NCI-H1694 (cell line): ENCODE measurements at places on chromosomes 1 and 21.

- no peak for DNase-seq
These were observed 17.3 kb upstream of the KLF17 start for GRCh38 chr1:44101328-44101727.

GRCh38 chr1:173393659-173394000 is 83.5 kb upstream of the PRDX6 start:
- no peak for DNase-seq

DNA sequence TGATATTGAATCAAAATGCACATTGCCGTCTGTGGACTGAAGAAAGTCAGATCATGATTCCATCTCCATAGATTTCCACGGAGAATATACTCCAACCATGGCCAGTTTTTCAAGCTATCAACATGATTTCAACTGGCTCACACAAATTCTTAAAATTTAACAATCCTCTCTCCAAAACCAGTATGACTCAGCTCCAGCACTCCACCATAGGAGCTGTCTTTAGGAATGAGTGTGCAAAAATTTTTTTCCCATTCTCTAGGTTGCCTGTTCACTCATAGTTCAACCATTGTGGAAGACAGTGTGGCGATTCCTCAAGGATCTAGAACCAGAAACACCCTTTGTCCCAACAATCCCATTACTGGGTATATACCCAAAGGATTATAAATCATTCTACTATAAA is 40.8 kb downstream of the RGL1 start:
- no peak for DNase-seq

DNA sequence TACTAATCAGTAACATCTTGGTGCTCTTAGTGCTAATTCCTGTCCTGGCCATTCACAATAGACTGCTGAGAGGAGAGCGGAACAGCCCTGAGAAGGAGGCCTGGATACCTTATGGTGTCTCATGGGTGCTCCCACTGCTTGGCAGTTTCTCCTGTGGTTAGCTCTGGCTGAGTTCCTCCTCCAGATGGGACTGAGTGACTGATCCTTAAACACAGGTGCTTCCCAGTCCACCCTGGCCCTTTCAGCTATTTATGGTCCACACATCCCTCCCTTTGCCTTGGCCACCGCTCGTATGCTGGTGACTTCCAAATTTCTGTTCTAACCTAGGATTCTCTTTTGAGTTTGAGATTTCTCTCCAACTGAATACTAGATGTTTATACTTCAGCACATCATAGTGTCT is 157.0 kb upstream of the CACNA1E start:
- no peak for DNase-seq

GRCh38 chr1:109399326-109399957 is 1.7 kb upstream of the SORT1 start:
- peak; percentile 85 for DNase-seq

DNA sequence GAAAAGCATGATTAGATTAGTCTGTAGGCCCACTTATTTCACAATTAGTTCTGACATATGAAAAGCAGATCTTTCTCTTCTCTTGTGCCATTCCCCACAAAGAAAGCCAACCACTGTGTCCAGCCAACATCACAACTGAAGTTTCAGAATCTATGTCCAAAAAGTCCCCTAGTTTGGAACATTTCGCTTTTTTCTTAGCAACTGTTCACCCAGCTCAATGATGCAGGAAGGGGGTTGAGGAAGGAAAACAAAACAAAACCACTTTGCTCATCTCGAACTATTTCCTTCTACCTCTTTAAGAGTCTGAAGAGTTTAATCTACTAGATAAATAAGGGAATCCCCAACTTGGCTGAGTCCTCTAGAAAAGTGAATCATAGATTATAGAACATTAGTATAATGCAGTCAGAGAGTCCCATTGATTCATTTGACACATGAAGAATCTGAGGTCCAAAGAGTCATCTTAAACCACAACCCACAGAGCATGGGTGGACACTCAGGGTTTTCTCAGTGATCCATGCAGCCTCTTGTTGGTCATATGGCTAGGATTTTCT is 159.3 kb upstream of the SGIP1 start:
- DNase-seq = no peak

GRCh38 chr1:4052657-4053056 is 152.6 kb upstream of the C1orf174 start:
- DNase-seq = no peak

DNA sequence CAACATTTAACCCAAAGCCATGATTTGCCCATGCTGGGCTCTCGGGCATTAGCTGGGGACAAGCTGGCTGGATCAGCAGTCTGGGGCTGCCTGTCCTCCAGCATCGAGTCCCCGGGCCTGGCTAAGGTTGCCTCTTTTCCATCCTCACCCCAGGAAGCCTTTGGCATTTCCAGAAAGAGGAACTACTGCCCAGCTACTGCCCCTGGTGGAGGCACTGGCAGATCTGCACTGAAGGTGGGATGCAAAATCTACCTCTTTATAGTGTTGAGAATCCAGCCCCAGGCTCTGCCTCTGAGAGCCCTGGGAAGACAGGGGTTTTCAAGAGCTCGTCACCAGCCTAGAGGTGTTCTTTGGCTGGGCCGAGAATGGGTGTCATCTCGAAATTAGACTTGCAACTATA is 635.9 kb downstream of the MATN1 start:
- DNase-seq = peak; percentile 5

DNA sequence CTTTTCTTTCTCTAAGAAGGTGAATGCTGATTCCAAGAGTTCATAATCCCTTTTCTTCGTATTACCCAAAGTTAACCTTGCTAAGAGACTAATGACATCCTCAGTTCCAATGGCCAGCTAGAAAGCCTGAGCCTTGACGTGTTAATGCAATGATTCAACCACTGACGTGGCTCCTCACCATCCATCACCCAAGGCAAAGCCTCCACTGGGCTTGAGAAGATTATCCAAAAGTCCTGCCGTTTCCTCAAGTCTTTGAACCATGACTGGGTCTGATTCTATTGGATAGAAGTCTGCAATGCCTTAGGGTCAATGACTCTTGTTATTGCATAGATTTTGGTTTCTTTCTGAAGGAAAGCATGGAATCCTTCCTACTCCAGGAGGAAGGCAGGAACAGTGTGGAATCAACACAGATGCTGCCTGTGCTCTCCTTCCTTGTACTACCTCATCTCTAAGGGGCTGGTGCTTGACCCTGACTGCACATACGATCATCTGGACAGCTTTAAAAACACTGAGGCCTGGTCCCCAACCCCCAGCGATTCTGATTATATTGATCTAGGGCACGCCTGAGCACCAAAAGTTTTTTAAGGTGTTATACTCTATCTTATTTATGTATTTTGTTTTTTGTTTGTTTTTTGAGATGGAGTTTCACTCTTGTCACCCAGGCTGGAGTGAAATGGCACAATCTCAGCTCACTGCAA is 69.3 kb upstream of the ANGPTL1 start:
- DNase-seq = no peak

DNA sequence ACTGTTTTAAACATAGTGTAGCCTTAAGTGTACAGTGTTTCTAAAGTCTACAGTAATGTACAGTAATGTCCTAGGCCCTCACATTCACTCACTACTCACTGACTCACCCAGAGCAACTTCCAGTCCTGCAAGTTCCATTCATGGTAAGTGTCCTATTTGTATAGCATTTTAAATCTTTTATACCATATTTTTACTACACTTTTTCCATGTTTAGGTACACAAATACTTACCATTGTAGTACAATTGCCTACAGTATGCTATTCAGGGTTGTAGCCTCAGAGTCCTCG is 3.6 kb upstream of the S100A10 start:
- no peak for DNase-seq

GRCh38 chr1:244297087-244297486 is 154.6 kb downstream of the ADSS2 start:
- DNase-seq = no peak

GRCh38 chr1:81949421-81949820 is 148.7 kb downstream of the ADGRL2 start:
- no peak for DNase-seq

GRCh38 chr21:41600556-41600955 is 92.6 kb upstream of the TMPRSS2 start:
- no peak for DNase-seq

GRCh38 chr1:90210633-90211491 is 216.0 kb downstream of the ZNF326 start:
- no peak for DNase-seq

- no peak for DNase-seq
These were observed 4.6 kb downstream of the IFFO2 start for GRCh38 chr1:18951818-18952391.

DNA sequence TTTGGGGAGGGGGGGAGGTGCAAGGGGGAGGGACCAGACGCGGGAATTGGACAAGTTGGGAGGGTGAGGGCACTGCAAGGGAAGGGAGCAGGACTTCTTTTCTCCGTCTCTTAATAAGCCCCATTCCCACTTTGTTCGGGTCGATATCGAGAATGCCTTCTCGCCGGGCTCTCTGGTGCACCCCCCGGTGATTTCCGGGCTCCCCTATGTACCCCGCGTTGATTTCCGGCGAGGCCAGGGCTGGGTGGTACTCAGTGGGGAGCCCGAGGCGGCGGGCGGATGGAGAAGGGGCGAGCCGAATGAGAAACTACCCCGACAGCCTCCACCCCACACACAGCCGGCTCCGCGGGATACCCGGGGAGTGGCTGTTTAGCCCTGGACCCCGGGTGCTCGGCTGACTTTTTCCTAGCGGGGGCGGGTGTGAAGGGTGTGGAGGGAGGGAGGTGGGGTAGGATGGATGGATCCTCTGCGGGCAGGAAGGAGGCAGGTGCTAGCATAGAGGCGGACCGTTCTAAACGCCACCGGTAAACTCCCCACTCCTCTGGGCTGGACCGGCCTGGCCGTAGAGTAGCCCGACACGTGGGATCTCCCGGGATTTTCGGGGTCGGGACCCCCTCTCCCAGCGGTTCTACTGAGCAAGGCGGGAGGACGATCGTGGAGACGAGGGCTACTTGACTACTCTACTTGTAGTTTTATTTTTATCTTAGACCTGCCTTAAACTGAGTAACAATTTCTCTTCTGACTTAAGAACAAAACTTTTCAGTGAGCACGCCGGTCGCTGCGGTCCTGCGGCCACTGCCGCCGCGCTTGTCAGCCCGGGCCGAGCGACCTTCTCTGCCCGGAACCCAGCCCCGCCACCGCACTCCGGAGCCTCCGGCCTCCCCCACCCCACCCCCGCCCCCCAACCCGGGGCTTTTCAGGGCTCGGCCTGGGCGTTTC is 1.0 kb downstream of the RNF220 start:
- no peak for DNase-seq

- no peak for DNase-seq
These were observed 324.4 kb downstream of the KCTD3 start for GRCh38 chr1:215891266-215892057.

DNA sequence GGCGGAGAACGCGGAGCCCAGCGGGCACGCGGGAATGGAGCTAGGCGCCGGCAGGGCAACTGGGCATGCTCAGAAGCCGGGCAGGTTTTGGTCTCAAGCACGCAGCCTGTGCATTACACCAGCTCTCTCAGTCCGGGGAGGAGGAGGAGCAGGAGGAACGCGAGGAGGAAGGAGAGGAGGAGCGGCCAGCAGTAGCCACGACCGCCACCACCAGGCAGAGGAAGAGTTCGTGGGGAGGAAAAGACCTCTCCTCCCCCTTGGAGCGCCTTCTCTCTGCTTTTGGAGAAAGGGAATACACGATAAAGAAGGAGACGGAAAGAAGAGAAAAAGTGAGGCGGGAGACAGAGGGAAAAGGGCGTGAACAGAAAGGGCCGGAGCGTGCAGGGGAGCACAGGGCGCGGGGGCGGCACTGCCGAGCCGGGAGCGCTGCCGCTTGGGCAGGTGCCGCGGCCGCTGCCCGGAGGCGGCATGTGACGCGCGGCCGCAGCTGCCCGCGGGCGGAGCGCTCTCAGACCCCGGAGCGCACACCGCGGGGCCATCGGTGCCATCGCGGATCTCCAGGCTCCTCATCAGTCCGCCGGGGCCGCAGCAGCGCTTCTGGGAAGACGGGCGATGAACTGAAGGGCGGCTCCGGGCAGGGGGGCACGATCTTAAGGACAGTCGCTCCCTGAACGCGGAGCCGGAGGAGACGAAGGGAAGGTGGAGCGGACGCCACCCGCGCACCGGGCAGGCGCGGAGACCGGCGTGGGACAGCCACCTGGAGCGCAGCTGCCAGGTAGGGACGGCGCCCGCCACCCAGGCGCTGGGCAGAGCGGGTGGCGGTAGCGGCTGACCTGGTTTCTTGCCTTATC is at the start of gene CHRM3:
TSS of gene CHRM3 (plus strand) at position 116 of the 851 bp plus-strand sequence. CDS start 520,884 bp downstream, outside the sequence.
- no peak for DNase-seq

DNA sequence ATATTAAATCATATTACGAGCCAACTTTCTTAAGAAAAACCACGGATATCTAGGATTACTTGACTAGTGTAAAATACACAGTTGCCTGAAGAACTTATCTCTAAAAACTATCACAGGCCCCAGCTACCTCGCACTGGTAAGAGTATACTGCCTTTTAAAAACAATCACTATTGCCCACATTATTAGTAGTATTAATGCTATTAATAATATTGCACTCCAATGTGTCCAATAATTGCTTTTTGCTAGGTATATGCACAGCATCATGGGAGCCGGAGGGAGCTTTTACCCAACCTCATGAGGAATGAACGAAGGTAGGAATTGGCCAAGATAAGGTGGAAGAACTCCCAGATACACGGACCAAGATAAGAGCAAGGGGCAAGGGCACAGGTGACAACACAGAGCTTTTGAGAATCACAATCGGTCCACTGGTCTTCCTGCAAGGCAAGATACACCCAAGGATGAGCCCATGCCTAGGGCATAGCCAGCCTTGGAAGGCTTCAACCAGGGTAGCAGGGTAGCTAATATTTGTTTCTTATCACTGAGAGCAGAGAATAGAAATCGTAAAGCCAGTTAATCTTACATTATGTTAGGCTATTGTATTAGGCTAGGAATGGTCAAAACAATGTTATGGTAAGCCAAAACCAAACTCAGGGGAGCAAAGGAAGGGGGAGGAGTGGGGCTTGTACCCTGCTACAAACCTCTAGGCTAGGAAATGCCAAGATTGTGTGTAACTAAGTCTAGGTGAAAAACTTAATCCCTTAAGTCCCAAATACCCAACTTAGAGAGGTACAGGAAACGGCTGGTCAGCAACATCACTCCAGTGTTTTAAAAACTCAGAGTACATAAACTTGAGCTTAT is 9.4 kb downstream of the GLUL start:
- no peak for DNase-seq

- no peak for DNase-seq
These were observed 909 bp upstream of the PAXBP1 start for GRCh38 chr21:32772281-32773047.

- DNase-seq = no peak
These were observed 40.0 kb downstream of the SYNJ1 start for GRCh38 chr21:32687643-32688345.

DNA sequence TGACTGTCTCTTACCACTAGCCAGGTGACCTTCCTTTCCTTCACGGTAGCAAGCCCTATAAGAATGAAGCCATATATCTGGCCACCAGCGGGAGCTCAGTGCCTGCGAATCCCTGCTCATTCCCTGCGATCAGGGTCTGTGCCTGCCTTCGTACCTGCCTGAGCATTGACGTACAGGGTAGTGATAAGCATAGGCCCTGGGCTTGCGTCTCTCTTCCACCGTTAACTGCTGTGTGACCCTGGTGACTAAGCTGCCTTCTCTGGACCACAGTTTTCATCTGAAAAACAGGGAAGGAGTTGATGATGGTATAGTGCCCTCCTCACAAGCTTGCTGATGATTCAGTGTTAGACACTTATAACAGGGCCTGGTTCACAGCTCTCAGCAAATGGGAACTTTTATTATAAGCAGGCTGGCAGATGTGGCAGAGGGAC is 4.1 kb downstream of the ZC3H12A start:
- DNase-seq = no peak
